ENCODE measurements at places on chromosomes 3 and 15.

DNA sequence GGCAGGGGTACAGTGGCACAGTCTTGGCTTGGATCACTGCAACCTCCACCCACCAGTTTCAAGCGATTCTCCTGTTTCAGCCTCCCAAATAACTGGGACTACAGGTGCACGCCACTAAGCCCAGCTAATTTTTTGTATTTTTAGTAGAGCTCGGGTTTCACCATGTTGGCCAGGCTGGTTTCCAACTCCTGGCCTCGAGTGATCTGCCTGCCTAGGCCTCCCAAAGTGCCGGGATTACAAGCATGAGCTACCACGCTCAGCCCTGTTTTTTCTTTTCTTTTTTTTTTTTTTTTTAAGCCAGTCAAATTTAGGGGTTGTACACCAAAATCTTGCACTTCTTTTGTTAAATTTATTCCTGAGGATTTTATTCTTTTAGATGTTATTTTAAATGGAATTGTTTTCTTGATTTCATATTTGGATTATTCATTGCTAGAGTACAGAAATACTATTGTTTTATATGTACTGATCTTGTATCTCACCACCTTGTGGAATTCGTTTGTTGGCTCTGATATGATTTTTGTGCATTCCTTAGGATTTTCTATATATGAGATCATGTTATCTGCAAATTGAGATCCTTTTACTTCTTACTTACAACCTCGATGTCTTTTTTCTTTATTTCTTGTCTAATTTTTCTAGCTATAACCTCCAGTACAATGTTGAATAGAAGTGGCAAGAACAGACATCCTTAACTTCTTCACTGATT lies 65.6 kb downstream of the ZNF609 start:
- no peaks in the 10 kb centered on the region for H3K36me3 ChIP-seq
- no peak overlapping the region for H3K4me3 ChIP-seq
- H3K27ac ChIP-seq = no peak overlapping the region
- H3K4me1 ChIP-seq = peaks cover 5% of the 10 kb centered on the region
- no peak for DNase-seq

DNA sequence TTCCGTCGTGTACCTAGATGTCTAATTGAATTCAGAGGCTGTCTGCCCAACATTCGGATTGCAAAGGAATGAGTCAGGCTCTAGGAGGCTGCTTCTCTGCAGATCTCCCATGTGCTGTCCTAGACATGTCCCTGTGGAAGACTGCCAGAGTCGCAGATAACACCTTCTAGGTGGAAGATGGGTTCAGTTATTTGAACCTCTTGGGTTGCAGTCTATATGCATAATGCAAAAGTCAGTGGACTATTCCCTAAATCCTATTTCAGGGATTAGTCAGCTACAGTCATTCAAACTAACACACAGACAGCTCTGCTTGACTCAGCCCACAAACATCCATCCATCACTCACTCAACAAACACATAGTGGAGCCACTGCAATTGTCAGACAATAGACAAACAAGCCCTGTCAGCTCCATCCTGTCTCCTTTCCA lies 300.0 kb upstream of the CTNNB1 start:
- no peaks in the 10 kb centered on the region for H3K27me3 ChIP-seq
- no peak overlapping the region for H3K27ac ChIP-seq
- no peak overlapping the region for H3K4me3 ChIP-seq
- H3K36me3 ChIP-seq = no peaks in the 10 kb centered on the region
- no peak for DNase-seq
- no peaks in the 10 kb centered on the region for H3K4me1 ChIP-seq

DNA sequence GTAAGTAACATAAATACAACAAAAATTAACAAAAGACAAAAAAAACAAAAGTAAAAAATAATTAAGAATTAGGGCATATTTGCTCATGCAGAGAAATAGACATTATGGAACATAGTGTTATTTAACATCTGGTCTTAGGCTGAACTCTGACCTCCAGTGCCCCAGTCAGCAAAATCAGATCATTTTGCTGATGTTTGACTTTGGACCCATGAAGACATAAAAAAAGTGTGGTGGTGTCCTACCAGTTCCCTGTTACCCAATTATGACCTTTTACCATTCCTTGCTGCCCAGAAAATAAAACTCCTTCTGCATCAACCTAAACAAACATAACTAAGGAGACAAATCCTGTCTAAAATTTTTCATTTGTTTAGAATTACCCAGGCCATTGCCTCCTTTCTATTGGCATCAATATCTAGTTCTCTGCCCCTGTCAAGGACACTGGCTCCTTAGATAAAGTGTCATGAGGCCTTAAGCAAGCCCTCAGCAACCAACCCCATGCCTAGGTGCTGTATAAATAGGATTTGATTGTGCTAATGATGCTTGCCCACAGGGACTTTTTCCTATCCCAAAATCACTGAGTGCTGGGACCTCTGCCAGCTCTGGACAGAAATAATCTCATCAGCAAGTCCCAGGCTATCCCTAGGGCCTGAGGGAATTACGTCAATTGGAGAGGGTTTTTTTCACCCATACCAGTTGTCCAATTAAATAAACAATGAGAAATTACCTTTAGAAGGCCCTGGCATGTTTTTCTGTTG lies 334.5 kb upstream of the UMPS start:
- H3K27me3 ChIP-seq = no peaks in the 10 kb centered on the region
- no peaks in the 10 kb centered on the region for H3K36me3 ChIP-seq
- DNase-seq = no peak
- H3K27ac ChIP-seq = no peak overlapping the region

GRCh38 chr3:111619833-111620232 lies 24.7 kb upstream of the ZBED2 start:
- no peaks in the 10 kb centered on the region for H3K36me3 ChIP-seq
- no peak overlapping the region for H3K4me3 ChIP-seq

DNA sequence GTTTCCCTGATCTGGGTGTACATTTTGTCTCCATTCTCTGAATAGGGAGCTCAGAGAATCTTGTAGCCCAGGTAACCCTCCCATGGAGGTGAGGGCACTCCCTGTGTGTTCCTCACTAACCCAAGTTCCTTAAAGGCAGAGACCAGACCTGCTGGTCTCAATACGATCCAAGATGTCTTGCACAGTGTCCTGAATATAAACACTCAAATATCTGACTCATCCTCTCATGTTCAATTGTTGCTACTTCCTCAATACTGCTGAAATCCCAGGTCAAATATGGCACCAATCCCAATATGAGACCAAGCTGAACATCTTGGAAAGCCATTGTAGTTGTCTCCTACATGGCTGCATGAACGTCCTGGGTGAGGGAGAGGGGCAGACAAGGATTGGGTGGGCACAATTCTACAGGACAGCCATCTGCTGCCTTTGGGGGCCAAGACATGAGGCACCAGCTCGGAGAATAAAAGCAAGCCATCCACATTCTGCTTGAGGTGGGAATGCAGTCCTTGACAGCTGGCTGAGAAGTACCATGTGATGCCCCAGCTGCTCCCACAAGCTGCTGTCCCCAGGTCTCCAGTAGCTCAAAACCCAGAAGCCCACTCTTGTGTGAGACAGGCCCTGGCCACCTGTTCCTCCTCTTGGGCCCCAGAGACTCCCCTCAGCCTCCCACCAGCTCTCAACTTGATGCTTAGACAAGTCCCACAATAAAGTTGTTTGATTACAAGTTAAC lies 18.2 kb downstream of the TBC1D2B start:
- DNase-seq = no peak
- H3K4me3 ChIP-seq = no peak overlapping the region
- H3K36me3 ChIP-seq = no peaks in the 10 kb centered on the region
- H3K27me3 ChIP-seq = no peaks in the 10 kb centered on the region
- peaks cover 27% of the 10 kb centered on the region for H3K4me1 ChIP-seq

GRCh38 chr15:58506064-58506490 lies 74.3 kb downstream of the LIPC start:
- H3K4me1 ChIP-seq = no peaks in the 10 kb centered on the region
- no peak for DNase-seq
- no peaks in the 10 kb centered on the region for H3K27me3 ChIP-seq
- no peak overlapping the region for H3K27ac ChIP-seq
- no peak overlapping the region for H3K4me3 ChIP-seq

GRCh38 chr15:52382647-52383046 lies 87.0 kb upstream of the MYO5C start:
- no peaks in the 10 kb centered on the region for H3K36me3 ChIP-seq
- no peaks in the 10 kb centered on the region for H3K4me1 ChIP-seq

DNA sequence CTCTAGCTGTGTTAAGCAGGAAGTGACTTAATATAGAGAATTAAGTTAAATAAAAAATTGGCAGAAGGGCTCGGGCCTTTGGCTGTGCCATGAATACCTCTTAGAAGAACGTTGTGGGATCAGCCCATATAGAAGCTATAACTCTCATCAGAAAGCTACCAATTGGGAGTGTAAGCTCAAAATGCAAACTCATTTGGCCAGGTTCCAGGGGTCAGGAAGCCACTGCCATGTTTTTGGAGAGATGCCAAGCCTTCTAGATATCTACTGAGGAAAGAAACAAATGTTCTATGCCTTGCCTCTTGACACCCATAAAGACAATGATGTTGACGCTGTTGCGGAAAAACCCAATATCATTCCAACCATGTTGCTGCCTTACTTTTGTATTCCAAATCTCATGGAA lies 475.2 kb upstream of the TGFBR2 start:
- H3K27ac ChIP-seq = no peak overlapping the region
- H3K27me3 ChIP-seq = no peaks in the 10 kb centered on the region
- H3K4me3 ChIP-seq = no peak overlapping the region
- DNase-seq = no peak
- H3K36me3 ChIP-seq = no peaks in the 10 kb centered on the region

DNA sequence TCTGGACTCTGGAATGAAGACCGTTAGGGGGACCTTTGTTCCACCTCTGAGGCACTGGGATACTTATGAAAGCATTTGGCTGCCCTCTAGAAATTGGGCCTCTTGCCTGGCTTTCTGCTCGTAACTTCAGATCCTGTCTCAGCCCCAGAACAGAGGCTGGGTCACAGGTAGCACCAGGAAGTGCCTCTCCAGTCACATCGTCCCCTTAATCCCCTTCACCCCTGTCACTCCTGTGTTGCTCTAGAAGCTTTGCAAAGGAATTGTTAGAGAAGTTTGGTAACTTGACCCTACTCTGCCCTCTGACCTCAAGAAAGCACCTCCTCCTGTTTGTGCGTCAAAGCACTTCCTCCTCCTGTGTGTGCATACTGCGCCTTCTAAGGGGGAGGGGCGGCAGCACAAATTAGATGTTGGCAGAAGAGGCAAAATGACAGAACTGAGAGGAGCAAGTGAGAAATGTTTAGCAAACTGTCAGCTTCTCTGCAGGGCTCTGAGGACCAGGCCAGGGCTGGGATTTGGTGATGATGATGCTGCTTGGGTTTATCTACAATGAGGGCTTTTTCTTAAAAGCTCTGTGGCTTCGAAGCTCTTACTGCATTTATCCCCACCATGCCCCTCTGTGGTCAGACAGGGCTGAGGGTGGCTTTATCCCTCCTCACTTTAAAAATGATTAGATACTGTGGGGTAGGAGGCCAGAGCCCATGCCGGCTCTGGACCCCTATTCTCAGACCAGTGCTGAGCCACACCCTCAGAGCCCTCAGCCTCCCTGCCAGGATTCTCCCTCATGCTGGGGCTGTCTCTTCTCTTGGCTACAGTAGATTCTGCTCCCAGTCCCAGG lies 76.2 kb downstream of the LARS2 start:
- H3K36me3 ChIP-seq = no peaks in the 10 kb centered on the region
- no peak overlapping the region for H3K4me3 ChIP-seq
- no peaks in the 10 kb centered on the region for H3K4me1 ChIP-seq
- H3K27ac ChIP-seq = no peak overlapping the region

All from prostate gland (tissue), 2 donors.